ENCODE measurements at places on chromosomes 7 and 10. TPM values are rescaled to one million over a fixed set of nuclear protein-coding genes. Genes with fewer than 3 reads are reported as not detected.

Gene PILRA
- 0.25 TPM for total RNA-seq

Gene CREB3L2
- 23.7 TPM for total RNA-seq

Gene CFAP58
- total RNA-seq = 0.17 TPM

Gene CPN1
- total RNA-seq = not detected

Gene ADAM12
- 0.07 TPM for total RNA-seq

Gene SCART1
- 0.58 TPM for total RNA-seq

Gene PLAC9
- not detected for total RNA-seq

Gene ZDHHC4
- 45.3 TPM for total RNA-seq

Gene PNLIP
- total RNA-seq = not detected

Gene NCF1
- 0.32 TPM for total RNA-seq

Gene MUC3A
- 0.17 TPM for total RNA-seq

Gene AMZ1
- not detected for total RNA-seq

Gene CHRM2
- not detected for total RNA-seq

Gene ADCYAP1R1
- total RNA-seq = not detected

Gene TSPAN33
- total RNA-seq = 1.4 TPM

Data from foreskin keratinocyte (primary cell).